H7 (cell line): ENCODE measurements at places on chromosomes 12 and 14.

DNA sequence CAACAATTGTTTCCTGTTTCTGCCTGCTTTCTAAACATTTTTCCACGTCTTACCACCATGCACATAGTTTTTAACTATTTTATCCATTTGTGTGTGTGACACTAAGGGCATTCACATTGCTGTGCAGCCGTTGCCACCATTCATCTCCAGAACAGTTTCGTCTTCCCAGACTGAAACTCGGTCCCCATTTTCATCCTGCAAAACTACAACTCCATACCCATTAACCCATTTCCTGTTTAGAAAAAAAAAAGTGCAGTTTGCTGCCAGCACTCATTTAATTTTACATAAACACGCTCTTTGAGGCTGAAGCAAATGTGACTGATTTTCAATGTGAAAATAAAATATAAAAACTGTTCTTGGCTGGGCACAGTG is 15.5 kb downstream of the UBC start:
- DNase-seq: no peak

- no peak for DNase-seq
These were observed 12.7 kb upstream of the WDR89 start for GRCh38 chr14:63654346-63654745.

DNA sequence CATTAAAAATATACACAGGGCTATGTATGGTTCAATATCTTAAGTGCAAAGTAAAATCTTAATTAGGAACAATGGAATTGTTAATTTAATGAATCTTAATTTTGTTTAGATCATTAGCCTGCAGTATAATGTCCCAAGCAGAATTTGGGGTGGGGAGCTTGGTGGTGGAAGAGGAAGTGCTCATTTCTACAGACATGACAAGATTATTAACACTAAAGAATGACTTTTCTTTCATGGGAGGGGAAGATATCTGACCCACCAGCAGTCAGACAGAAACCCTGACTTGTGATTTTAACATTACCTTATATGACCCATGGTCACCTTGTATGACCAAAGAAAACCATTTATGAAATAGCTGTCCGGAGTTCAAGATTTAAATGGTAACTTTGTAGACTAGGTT is 41.3 kb upstream of the HIF1A start:
- no peak for DNase-seq

DNA sequence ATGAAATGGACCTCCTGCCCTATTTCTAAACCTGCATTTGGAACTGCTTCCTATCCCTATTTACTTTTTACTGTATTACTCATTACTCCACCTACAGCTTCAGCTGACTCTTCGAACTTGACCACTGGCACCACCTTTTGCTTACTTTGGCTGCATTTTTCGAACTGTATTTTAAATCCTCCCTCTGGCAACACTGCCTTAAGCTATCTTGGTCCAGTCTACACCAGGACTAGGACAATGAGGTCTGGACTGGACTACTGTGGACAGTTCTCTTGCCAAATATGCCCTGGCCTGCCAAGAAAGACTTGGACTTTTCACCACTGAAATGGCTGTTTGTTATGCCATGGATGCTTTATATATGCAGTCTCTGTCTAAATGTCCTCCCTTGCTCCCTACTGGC is 328.1 kb downstream of the BTG1 start:
- no peak for DNase-seq

DNA sequence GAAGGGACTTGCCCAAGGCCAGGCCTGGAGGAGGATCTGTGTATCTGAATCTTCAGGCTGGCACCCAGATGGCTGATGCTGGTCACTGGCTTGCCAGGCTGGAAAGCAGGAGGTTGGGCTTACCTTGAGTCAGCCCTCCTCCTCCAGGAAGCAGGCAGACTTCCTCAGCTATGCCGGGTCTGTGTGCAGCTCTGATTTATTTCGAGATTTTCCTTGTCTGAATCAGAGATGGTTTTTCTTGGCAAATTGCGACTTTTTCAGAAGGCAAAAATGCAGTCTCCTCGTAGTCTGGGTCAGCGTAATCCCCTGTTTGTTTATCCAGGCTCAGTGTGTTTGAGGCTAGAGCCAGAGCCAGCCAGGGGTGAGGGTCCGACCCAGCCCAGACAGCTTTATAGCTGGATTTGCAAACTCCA is 48.9 kb downstream of the SMOC1 start:
- no peak for DNase-seq

- no peak for DNase-seq
These were observed 1.4 kb downstream of the CEP128 start for GRCh38 chr14:80940146-80940545.

GRCh38 chr14:103022002-103022684 is 35.2 kb downstream of the CDC42BPB start:
- peak; percentile 35 for DNase-seq

DNA sequence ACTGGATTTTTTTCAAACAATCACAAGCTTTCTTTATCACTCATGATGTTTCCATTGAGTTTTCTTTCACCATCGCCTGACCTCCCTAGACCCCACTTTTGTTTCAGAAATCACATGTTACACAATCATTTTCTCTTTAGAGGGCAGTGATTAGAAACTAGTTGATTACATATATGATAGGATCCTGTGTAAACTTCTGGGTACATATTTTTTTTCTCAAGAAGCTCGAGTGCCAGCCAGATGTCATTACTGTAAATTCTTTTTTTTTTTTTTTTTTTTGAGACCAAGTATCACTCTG is 62.4 kb upstream of the PSMA6 start:
- no peak for DNase-seq
